Stimulated activated CD4-positive, alpha-beta T cell treated with anti-CD3 and anti-CD28 coated beads, Interleukin-12 subunit alpha, Interleukin-12 subunit beta, amount 100 ng/mL, for 24 hours (primary cell): ENCODE measurements at places on chromosomes 1 and 21.

DNA sequence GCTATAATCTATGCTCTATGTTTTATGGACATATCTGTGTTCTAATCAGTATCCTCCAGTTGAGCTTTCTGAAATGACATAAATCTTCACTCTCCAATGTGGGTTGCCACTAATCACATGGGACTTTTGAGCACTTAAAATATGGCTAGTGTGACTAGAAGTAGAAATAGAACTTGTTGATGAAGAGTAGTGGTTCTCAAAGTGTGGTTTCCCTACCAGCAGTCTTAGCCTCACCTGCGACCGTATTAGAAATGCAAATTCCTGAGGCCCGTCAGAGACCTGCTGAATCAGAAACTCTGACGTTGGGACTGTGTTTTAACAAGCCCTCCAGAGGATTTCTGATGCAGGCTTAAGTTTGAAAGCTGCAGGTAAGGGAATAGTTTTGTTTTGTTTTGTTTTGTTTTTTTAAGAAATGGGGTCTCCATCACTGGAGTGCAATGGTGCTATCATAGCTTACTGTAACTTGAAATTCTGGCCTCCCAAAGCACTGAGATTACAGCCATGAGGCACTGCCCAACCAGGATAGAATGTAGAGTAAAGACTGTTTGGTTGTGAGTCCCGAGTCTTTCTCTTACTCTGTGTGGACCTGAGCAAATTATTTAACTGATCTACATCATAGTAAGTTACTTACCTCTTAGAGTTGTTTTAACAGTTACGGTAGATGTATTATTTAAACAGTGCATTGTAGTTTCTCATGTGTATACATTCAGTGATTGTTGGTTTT, 21.7 kb downstream of the GLRX2 start:
- no peak for DNase-seq

DNA sequence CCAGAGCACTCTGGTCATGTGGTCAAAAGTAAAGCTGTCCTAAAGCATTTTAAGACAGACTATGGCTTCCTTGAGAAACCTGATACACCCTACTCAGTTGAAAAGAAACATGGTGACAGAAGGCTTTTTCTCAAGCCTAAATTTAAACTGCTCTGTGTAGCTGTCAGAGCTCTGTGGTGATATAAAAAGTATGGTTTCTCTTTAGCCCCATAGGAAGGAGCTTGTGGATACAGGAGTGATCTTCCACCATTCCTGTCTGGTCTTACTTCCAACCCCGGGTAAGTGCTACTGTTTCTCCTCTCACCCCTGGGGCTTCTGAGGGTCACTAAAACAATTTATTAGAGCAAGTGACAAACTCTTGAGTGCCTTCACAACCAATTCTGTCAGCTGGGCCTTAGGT, 8.5 kb downstream of the TP53BP2 start:
- DNase-seq: no peak

DNA sequence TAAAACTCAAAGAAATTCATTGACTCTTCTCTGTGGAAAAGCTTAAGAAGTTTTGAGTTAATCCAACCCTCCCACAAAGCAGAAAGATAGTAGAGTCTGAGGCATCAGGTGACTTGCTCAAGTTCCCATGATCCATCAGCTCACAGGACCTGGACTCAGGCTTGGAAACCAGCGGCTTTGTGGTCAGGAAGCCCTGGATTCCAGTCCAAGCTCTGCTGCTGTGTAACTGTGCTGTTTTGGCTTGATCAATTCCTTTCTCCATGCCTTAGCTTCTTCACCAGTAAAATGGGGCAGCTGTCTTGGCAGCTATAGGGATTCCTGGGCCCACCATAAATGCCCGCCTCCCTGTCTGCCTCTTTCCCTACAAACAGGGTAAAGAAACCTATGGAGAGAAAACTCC, 180.2 kb downstream of the HIVEP3 start:
- no peak for DNase-seq

DNA sequence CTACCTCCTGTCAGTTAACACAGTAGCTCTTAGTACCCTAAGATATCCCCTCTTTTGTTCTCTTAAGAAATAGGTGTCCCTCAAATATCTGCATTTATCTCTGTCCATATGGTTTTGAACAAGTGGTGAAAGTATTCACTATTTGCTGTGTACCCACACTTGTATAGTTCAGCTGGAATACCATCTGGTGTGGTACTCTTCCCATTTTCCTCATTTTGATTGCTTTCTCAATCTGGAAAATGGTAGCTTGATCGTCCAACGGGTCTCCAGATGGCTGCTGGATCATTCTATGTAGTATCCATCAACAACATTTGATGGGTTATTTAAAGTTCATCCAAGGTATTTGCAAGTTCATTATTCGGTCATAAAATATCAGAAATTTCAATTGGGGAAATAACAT, 100.3 kb upstream of the DPYD start:
- DNase-seq: no peak

GRCh38 chr1:226643611-226644540, 95.2 kb downstream of the ITPKB start:
- DNase-seq: no peak

- no peak for DNase-seq
Measured at GRCh38 chr1:160375788-160376524, 9.1 kb downstream of the NHLH1 start.

DNA sequence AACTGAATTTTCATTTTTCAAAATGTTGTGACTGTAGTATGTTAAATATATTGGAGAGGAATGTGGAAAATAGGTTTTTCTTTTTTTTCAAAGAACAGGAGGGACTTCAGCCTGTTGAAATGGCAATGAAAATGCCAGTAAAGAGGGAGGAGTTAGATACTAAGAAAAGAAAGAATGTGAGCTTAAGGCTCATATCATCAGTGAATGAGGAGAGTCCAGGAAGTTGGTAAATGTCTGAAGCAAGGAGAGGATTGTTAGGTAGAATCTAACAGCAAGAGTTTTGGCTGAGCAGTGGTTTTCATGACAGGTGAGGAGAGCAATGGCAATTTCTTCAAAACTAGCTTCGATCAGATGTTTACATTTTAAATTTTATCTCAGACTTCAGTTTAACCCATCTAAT, 43.0 kb downstream of the PLA2G4A start:
- no peak for DNase-seq

DNA sequence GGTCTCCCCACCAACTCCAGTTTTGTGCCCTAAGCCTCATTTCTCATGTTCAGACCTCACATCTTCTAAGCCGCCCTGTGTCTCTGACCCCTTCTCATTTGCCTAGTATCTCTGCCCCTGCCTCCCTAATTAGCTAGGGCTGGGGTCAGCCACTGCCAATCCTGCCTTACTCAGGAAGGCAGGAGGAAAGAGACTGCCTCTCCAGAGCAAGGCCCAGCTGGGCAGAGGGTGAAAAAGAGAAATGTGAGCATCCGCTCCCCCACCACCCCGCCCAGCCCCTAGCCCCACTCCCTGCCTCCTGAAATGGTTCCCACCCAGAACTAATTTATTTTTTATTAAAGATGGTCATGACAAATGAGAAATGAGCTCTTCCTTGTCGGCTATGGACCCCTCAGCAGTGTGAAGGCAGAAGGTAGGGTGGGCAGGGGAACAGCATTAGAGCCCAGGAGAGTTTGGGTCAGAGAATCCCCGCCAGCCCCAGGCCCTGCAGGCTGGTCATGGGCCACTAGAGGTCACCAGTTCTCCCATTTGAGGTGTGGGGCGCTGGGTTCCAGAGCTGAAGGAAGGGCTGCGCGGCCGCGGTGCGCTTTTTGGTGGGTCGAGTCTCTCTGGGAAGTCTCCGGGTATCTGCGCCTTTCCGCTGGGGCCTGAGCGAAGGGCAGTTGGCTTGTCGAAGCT, 11.5 kb downstream of the ADAMTSL4 start:
- peak; percentile 87 for DNase-seq

DNA sequence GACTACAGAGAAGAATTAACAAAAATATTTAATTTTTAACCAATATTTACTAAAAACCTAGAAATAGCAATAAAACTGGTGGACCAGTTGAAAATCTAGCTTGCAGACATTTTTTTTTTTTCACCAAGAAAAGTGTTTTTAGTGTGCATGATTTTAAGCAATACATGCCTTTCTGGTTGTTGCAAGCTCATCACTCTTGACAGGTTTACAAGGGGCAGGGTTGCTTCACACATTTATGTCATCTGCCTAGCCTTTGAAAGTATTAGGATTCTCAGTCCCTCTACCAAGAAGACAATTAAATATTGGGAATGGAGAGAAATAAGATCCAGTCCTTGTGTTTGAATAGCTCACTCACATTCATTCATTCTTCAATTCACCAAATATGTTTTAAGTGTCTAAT, 53.8 kb upstream of the LYPLAL1 start:
- no peak for DNase-seq
